Urothelium cell line (cell line): ENCODE measurements at places on chromosomes 2 and 18.

DNA sequence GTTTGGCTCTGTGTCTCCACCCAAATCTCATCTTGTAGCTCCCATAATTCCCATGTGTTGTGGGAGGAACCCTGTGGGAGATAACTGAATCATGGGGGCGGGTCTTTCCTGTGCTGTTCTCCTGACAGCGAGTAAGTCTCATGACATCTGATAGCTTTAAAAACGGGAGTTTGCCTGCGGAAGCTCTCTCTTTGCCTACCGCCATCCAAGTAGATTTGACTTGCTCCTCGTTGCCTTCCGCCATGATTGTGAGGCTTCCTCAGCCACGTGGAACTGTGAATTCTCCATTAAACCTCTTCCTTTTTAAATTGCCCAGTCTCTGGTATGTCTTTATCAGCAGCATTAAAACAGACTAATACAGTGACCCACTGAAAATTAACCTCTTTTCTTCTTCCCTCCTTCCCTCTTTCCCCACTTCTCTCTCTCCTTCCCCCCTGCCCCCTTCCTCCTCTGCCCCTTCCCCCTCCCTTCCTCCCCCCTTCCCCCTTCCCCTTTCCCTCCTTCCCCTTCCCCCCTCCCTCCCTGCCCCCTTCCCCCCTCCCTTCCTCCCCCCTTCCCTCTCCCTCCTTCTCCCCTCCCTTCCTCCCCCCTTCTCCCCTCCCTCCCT lies 818.8 kb downstream of the SLC4A3 start:
- no peak for DNase-seq

GRCh38 chr2:239302808-239303557 lies 97.8 kb downstream of the HDAC4 start:
- no peak for DNase-seq

- DNase-seq: no peak
Observed at GRCh38 chr2:240519396-240520129, 38.2 kb downstream of the ANKMY1 start.

DNA sequence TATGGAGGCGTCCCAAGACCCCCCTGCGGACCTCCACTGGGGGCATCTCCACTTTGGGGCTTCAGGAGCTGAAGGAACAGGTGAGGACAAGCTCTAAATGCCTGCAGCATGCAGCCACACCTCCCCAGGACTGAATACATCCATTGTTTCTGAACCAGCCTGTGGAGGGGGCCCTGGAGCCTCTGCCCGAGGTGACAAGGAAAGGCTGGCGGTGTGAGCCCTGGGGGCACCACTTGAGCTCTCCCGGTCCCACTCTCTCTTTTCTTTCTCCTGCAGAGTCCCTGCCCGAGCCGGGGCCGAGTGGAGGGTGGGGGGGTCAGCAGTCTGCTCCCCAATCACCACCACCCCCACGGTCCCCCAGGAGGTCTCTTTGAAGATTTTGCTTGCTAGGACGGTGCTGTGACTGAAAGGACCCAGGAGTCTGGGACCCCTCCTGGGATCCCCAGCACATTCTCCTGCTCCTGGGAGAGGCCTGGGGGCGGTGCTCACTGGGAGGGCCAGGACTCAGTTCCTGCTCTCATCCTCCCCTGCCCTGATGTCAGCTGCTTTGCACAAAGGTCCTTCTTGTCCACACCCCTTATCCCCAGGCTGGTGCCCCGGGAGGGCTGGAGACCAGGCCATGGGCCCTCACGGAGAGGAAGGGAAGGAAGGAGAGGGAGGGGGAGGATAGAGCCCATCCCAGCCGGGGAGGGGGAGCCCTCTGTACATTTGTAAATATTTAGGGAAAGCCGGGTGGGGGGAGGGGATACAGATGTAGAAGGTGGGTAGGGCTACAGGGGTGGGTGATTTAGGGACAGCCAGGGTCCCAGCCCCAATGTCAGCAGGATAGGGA lies 5.7 kb downstream of the CHPF start:
- no peak for DNase-seq

- DNase-seq: no peak
Observed at GRCh38 chr18:46899274-46899948, 17.9 kb downstream of the PIAS2 start.

GRCh38 chr2:101307503-101307902 lies 998 bp downstream of the RNF149 start:
- DNase-seq: no peak

DNA sequence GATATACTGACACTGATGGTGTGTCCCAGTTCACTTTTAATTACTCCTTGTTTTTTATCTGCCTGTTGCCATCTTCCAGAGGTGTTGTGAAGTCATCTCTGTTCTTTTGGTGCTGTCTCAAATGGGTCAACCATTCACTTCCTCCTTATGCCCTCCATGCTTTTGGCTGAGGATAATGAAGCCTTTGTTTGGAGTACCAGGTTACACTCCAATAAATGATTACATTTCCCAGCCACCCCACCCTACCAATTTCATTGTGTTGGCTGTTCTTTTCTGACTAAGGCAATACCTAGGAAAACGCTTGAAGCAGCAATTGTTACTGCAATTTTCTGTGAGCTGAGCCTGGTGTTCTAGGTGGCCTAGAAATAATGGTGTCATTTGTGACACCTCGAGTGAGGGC lies 29.8 kb upstream of the ACTG2 start:
- no peak for DNase-seq

DNA sequence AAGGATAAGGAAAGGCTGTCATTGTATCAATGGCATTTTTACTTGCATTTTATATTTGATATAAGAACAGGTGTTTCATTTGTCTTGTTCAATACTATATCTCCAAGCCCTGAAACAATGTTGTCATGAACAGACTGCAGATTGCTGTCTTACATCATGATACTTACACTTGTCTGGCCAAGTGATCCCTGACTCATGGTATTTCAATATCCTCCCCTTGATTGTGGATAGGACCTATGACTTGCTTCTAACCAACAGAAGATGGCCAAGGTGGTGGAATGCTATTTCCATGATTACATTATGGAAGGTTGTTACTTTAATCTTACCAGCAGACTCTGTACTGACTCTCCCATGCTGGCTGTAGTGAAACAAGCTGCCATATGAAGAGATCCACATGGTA lies 471.1 kb downstream of the CCDC85A start:
- no peak for DNase-seq

DNA sequence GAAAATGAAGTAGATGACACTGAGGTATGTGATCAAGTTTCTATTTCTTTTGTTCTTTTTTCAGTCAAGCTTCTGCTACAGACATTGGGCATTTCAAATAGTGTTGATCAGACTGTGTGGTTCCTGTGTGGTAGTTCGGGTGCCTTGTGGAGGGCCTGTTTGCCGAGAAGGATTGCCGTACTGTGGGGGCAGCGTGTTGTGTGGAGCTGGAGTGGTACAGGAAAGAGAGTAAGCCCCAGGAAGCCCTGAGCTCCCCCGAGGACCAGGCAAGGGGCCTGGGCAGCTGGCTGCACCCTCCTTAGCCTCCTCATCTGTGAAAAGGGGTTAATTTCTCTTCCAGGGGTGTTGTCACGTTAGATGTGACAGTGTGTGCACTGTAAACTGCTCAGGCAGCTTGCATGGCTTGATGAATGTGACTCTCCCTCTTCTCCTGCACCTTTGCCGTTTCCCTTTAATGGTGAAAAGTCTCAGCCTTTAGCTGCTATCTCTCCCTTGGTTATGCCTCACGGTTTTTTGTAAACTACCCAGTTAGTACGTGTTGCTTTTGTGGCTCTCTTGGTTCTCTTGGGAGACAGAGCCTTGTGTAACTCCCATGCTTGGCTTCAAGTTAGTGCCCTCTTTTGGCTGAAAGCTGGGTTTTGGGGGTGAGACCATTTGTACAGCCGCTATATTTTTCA lies 19.5 kb downstream of the C2orf74 start:
- DNase-seq: no peak

DNA sequence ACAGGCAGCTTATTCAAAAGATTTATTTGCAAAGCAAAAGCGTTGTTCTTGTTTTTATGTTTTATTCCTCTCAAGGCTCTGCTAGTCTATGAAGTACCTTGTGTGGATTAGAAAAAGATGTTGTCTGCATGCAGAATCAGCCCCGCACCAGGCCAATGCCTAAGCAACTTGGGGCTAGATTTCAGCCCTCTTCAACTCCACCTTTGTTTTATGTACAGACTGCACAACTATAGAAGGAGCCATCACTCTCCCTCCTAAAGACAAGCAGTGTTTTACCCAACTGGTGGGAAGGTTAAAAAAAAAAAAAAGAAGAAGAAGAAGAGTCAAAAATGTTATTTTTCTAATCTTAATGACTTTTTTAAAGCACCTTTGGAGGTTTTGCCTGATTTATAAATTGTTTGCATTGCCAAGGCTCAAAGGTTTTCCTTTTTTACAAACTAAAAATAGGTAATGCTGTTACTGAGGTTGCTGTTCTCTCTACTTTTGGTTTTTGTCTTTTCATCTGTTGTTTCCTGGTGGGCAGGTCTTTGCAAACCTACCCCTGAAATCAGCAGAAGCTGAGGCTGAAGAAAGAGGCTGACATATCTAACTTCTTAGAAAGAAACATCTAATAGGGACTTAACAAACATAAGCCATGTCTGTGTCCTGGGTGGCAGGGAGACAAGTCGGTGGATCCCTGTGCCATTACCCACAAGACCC lies 164.0 kb downstream of the SLC39A10 start:
- no peak for DNase-seq

DNA sequence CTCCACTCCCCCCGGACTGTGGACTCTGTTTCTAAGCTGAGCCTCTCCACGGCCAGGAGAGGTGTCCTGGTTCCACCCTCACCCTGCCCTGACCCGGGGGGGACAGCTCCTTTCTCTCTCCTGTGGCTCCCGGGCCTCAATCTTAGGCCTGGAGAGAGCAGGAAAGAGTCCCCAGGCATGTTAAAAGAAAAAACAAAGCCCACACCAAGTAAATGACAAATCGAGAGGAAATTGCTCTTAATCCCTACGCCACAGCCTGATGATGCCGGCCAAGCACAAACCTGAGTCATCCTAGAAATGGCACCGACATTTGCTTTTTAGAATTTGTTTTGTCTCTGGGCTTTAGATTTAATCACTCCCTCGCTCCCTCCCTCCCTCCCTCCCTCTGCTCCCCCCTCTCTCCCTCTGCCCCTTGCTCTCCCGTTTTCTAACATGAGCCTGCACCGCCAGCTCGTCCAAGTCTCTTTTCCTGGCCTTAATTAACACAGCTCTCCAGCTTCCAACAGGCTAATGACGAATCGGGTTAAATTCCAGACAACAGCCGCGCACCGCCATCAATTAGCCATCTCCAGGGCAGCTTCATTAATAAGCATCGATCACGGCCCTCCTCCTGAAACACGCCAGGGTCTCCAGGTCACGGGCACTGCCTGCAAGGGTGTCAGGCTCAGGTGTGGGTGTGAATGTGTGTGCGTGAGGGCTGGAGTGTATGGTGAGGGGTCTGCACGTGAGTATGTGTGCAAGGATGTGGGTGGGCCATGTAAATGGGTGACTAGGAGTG lies 230.8 kb downstream of the CELF4 start:
- DNase-seq: no peak

GRCh38 chr18:49548229-49548636 lies 13.6 kb upstream of the LIPG start:
- peak; percentile 37 for DNase-seq

GRCh38 chr2:37892436-37893114 lies 32.5 kb upstream of the RMDN2 start:
- no peak for DNase-seq

- no peak for DNase-seq
Observed at GRCh38 chr2:136085453-136086209, 32.3 kb downstream of the CXCR4 start.
